ENCODE measurements at places on chromosomes 6 and 20.

- DNase-seq, result no peak
Observed at GRCh38 chr6:87922947-87923330, 124.7 kb upstream of the SPACA1 start.

DNA sequence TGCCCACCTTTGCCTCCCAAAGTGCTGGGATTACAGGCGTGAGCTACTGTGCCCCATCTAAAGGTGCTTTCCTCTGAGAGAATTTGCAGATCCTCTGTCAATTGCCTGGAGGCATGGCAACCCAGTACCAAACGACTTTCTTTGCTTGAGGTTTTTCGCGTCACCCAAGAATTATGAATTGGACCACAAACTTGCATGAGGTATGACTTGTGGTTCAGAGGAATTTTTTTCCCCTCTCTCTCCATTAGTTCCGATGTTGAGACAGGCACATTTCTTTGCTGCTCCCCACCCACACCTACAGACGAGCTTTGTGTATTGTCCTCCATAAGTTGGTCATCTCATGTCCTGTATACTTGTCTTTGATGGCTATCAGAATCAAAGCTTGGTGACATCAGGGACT lies 11.8 kb upstream of the SCAF8 start:
- DNase-seq, result no peak

- no peak for DNase-seq
Observed at GRCh38 chr6:92977018-92977417, 442.3 kb downstream of the EPHA7 start.

GRCh38 chr6:83615025-83615999 lies 93.6 kb downstream of the SNAP91 start:
- DNase-seq, result no peak

GRCh38 chr20:37279820-37280219 lies 9.6 kb upstream of the MANBAL start:
- DNase-seq, result no peak

- no peak for DNase-seq
Observed at GRCh38 chr6:119961450-119961849, 611.9 kb upstream of the MAN1A1 start.
